ENCODE measurements at places on chromosomes 6 and 20.

- DNase-seq, result no peak
Measured at GRCh38 chr20:49526568-49526967, 41.4 kb downstream of the PTGIS start.

- peak; percentile 22 for DNase-seq
Measured at GRCh38 chr20:40797425-40797824, 108.4 kb upstream of the MAFB start.

DNA sequence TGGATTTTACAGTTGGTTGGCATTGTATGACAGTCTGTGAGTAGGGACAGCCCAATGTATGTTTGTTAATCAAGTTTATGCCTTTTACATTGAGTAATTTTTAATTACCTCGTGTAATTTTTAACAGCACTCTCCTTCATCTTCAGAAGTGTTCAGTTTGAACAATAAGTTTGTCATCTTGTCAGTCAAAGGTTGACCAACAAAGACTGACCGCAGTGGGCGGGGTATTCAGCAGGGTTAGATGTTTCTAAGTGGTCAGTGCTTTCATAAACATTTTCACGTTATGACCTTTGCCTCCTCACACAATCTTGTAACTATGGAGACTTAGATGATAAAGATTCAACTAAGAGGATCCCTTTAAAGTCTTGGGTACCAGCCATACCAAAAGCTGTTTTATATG lies 40.8 kb downstream of the GFRA4 start:
- DNase-seq, result no peak

DNA sequence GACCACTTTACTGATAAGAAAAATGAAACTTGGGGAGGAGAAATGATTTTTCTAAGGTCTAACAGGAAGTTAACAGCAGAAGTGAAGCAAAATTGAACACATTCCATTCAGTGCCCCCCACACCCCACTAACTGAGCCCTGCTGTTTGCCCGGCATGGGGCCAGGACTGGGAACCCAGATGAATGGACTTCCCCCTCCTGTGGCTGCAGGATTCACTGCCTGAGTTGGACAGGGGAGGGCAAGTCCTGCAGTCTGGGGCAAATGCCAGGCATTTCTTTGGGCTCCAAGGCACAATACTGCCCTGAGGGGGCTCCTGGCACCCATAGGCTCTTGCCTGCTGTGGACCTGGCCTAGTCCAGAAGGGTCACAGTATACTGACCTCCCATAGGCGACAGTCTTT lies 28.3 kb downstream of the FYN start:
- no peak for DNase-seq

GRCh38 chr6:53486679-53487078 lies 58.2 kb downstream of the GCLC start:
- DNase-seq, result no peak

DNA sequence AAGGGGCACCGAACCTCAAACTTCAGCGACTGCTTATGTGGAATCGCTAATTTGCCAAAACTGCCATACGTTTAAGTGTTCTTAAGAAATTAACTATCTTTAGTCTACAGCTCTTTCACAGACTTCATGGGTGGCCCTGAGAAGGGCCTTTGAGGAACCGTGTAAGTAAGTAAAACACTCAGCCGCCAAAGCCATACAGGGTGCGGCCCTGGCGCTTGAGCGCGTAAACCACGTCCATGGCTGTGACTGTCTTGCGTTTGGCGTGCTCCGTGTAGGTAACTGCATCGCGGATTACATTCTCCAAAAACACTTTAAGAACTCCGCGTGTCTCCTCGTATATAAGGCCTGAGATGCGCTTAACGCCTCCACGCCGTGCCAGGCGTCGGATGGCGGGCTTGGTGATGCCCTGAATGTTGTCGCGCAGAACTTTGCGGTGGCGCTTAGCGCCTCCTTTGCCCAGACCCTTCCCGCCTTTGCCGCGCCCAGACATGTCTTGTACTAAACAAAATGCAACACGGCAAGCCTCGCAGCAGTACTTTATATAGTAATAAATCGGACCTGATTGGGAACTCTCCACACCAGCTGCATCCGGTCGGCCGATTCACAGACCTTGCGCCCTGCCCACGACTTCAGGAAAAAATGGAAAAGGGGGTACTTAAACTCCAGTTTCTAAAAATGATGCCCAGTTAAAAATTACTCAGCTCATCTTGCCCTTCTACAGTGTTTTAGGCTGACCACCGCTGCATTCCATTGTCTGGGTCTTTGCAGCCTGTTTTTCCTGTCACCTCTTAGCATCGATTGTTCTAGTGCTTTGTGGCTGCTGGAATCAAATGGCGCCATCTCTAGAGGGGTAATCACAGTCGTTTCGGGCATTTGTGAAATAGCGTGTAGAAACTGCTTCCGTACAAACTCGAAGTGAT lies 38.9 kb downstream of the OR2B2 start:
- peak; percentile 87 for DNase-seq

DNA sequence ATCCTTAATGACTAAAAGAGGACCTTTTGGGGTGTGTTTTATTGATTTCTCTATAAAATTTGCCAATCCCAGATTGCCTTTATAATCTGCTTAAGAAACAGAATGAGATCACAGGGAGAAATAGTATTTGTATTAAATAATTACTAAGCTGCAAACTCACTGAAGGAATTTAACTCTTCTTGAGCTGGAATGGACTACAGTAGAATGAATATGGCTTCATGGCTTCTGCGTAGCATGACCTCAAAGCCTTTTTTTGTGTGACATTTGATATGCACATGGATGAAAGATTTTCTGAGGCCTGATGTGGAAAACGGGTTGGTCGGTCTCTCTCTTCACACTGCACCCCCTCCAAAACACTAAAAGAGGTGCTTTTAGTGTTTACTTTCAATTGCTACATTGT lies 115.9 kb downstream of the QKI start:
- no peak for DNase-seq

GRCh38 chr20:13008761-13009681 lies at the start of gene SPTLC3:
SPTLC3 (plus strand) TSS chr20:13008972; CDS start chr20:13009268, 296 bp downstream.
- DNase-seq, result no peak

- no peak for DNase-seq
Measured at GRCh38 chr20:48676795-48677460, 150.9 kb downstream of the PREX1 start.

DNA sequence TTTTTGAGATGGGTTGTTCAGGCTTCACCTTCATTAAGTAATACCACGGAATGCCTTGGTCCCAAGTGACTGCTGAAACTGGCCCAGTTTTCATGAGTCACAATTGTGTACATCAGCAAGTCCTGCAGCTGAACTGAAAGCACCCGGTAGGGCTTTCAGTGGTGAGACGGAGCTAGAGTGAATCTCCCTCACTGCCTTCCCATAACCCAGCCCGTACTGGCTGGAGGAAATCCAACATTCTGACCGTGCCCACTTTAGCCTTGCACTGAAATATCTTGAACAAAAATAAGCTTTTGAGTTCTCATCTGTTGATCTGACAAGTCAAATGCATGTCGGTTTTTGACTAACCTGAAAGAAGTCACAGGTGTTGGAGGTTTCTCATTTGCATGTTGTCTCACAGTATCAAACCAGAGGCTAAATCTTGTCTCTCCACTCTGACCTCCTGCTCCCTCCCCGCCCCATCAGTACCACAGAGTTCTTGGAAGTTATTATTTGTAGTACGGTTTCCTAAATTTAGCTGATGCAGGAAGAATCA lies 35.9 kb downstream of the DUSP22 start:
- DNase-seq, result peak; percentile 49

DNA sequence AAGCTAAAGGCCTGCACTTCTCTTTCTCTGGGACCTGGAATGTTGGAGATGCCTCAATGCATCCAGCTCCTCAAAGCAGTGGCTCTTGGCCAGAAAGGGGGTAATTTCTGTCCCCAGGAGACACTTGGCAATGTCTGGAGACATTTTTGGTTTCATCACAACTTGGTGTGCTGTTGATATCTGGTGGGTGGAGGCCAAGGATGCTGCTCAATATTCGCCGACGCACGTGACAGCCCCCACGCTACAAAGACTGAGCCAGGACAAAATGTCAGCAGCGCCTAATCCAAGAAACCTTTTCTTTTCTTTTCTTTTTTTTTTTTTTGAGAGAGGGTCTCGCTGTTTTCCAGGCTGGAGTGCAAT lies 79.8 kb downstream of the SULF2 start:
- DNase-seq, result no peak

DNA sequence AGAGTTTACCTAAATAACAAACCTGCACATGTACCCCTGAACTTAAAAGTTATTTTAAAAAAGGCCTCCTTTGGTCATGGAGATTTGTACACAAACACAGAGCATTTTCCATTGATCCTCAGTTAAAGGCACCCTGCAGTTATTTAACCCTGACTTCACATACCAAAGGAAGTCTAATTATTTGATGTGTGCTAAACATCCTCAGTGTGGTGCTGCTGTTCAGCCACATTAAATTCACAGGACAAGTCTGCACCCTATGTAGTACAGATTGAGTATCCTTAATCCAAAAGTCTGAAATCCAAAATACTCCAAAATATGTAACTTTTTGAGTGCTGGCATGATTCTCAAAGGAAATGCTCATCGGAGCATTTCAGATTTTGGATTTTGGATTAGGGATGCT lies 21.4 kb downstream of the KCNQ5 start:
- DNase-seq, result no peak

DNA sequence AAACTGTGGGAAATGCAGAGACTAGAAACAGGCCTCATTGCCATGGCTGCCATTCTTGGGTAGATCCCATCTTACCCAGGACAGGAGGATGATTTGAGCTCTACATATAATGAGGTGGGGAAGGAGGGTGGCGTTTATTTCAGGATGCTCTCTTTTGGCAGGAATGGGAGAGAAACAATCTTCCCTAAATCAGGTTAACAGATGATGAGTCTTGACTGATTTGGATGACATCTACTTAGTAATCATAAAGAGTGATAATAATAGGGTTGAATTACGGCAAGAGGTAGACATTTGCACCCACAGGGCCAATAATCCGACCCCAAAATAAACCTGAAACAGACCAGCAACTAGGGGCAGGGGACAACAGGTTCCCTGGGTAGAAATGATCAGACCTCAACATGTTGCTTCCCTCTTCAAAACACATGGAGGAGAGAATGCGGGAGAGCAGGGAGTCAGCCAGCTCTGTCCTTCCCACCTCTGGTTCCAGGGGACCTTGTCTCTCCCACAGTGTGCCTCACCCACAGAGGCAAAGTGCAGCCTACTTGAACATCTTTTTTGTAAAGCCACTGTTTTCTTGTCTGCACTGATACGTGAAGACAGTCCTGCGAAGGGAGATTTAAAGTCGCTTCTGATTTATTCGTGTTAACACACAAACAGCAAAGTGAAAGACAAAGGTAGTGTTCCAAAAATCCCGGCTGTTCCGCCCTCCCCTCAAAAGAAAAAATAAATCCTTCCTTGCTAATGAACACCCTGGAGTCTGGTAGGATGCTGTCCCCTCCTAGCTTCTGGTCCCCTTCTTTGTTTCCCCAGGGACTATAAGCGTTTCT lies 3.9 kb downstream of the FOXQ1 start:
- DNase-seq, result no peak

DNA sequence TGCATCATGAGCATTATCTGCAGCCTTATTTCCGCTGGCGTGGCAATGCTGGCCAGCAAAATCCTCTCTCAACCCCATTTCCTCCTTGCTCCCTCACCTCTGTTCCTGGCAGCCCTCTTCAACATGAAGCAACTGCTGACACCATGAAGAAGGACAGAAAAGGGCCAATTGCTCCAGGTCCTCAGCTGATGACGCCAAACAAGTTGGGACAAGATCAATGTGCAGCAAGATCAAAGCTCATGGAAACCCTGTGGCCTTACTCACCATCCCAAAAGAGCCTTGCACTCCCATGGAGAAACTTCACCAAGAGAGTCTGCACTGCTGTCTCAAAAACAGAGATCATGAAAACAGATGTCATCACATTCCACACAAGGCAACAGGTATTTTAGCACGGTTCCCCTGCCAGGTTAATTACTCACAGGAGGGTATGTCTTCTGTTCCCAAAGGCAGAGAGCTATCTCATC lies 7.4 kb downstream of the GFOD1 start:
- DNase-seq, result no peak

DNA sequence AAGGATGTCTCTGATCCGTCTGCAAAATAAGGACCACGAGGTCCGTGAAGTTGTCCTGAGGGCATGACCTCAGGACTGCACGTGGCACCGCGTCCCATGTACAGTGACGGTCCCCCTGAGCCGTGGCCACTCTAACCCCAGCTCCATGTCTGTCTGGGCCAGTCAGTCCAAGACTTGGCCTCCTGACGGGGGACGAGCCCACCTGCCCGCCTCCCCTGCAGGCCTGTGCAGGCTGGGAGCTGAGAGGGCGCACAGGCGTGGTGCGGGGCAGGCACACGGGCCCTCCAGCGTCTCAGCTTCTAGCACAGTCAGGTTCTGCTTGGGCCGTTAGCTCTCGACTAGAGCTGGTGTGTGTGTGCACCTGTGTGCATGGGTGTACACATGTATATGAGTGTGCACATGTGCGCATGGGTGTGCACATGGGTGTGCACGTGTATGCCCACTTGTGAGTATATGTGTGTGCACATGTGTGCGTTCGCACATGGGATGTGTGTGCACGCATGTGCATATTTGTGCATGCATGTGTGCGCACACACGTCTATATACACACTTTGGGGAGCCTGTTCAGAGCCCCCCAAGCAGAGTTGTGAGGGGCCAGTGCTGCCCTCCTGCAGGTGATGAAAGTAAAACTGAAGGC lies 307.0 kb downstream of the TAF4 start:
- peak; percentile 81 for DNase-seq

- DNase-seq, result peak; percentile 77
Measured at GRCh38 chr20:63933646-63934045, 22.6 kb downstream of the UCKL1 start.

- DNase-seq, result no peak
Measured at GRCh38 chr6:90420500-90420899, 123.9 kb upstream of the BACH2 start.

- no peak for DNase-seq
Measured at GRCh38 chr6:155778336-155778735, 322.7 kb upstream of the NOX3 start.

GRCh38 chr6:170098428-170099170 lies 192.3 kb downstream of the DLL1 start:
- peak; percentile 29 for DNase-seq

- no peak for DNase-seq
Measured at GRCh38 chr20:38342216-38342615, 4.1 kb upstream of the LBP start.

DNA sequence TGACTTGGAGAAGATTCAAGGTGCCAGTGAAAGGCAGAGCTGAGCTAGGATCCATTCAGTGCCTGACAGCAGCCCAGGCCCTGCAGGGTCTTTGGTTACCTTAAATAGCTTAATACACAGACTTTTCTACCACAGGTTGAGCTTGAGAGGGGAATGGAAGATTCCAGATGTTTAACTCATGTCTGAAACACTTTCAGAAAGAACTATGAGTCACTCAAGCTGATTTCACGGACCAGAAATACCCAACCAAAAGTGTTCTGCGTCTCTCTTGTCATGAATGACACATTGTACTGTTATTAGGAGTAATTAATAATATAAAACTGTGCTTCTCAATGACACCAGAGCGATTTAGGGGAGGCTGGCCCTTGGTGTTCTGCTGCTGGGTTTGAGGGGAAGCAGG lies 6.4 kb upstream of the PMEPA1 start:
- no peak for DNase-seq

- DNase-seq, result no peak
Measured at GRCh38 chr6:22300273-22300998, 3.6 kb upstream of the PRL start.

GRCh38 chr20:51100617-51101016 lies 77.7 kb upstream of the KCNG1 start:
- no peak for DNase-seq

All from RWPE2 (cell line).